ENCODE measurements at places on chromosomes 12 and 14. TPM values are rescaled to one million over a fixed set of nuclear protein-coding genes. Genes with fewer than 3 reads are reported as not detected.

GRCh38 chr14:43789458-43789857, 717.6 kb downstream of the FSCB start:
- no peak for DNase-seq

DNA sequence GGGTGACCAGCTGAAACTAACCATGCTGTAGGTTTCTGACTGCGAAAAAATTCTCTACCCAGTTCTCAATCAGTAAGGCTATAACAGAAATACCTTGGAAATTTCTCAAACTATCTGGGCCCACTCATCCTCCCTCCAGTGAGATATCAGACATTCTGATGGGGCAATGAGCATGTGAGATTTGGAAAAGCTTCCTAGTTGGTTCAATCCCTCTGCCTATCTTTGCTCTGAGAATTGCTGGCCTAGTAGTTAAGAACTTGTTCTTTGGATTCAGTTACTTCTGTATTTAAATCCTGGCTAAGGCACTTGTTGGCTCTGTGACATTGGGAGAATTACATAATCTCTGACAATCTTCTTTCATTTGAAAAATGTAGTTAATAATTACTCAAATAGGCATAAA, 119.4 kb downstream of the SLC15A5 start:
- no peak for DNase-seq

Gene FGD4
- 22.4 TPM for total RNA-seq

- DNase-seq, result no peak
These were observed 20.9 kb downstream of the ISCA2 start for GRCh38 chr14:74514471-74514941.

DNA sequence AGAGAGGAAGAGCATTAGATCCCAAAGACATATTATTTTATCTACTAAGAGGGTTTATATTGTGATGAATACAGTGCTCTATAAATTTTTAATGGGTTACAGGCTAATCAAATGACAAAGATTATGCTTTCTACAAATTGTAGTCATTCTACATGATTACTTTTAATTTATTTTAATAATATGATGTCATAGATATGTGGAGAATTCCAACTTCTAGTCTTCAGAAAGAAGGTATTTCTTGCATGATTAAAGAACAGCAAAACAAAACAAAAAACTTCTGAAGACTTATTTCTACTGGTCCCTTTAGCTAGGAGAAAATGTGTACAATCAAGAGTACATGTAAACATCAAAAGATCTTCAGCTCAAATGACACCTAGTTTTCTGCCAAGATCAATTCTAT, 71.5 kb upstream of the FOXG1 start:
- no peak for DNase-seq

Gene KRT8
- total RNA-seq, result 218 TPM

Gene GRIP1
- 0.78 TPM for total RNA-seq

Gene HCAR2
- 0.51 TPM for total RNA-seq

- DNase-seq, result no peak
These were observed 27.1 kb downstream of the DAD1 start for GRCh38 chr14:22561661-22562579.

- DNase-seq, result no peak
These were observed 79.3 kb upstream of the TSPAN11 start for GRCh38 chr12:30847259-30847658.

- no peak for DNase-seq
These were observed 27.6 kb downstream of the KRT8 start for GRCh38 chr12:52877242-52877641.

DNA sequence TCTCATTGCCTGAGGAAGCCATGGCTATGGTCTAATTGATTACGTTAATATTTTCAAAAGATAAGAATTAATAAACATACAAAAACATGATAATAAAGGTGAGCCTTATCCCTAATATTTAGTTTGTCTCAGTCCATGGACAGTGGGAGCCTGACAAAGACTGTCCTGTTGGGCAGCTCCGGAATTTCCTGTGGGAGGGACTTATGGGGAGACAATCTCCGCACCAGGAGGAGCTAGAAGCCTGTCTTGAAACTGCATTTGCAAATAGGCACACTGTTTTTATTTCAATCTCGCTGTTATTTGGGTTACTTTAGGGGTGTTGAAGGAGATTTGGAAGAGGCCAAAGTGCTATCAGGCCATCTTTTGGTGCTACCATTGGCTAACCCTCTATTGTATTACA, 50.8 kb upstream of the ZDHHC17 start:
- no peak for DNase-seq

Data from right lobe of liver (tissue), 6 donors.